Activated T-cell treated with anti-CD3 and anti-CD28 coated beads for 24 hours (primary cell): ENCODE measurements at places on chromosomes 12 and 14.

- no peak for DNase-seq
Measured at GRCh38 chr14:105742531-105742848, 216.1 kb downstream of the TMEM121 start.

GRCh38 chr14:77026166-77026929 is 2.2 kb downstream of the IRF2BPL start:
- no peak for DNase-seq

- no peak for DNase-seq
Measured at GRCh38 chr12:21941506-21942376, 515 bp upstream of the ABCC9 start.

GRCh38 chr14:83170165-83170564 is 1636.5 kb upstream of the SEL1L start:
- no peak for DNase-seq

GRCh38 chr12:96500693-96501092 is 11.3 kb downstream of the CFAP54 start:
- no peak for DNase-seq

DNA sequence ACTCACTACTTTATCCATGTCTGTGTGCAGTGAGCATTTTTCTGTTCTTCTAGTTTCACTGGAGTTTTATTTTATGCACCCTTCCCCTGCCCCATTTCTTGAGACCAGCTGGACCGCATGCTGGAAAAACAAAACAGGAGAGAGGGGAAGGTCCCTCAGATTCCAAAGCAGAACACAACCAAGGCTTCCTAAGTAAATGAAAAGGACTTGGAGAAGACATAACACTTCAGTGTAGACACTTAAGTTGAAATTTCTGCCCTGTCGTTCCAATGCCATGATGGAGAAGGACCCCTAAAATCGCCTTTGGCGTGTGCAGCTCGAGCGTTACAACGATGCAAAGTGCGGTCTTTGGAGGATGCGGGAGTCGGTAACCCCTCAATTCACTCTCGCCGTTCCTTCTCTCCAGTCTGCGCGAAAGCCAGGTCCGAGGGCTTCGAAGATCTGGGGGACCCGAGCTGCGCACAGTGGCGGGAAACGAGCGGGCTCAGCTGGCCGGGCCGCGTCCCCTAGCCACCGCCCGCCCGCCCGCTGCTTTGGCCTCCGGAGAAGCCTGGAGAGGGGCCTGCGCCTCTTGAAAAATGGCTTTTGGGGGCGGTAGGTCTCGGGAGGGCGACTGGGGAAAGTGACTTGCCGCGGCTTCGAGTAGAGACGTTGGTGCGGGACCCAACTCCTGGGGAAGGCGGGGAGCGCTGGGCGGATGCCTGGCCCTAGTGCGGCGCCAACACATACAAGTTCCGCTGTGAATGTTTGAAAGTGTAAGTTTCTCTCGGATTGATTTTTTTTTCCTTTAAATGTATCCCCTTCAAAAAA is 11.2 kb upstream of the HOXC13 start:
- no peak for DNase-seq

- DNase-seq = peak; percentile 64
Measured at GRCh38 chr12:44875954-44876543, at the start of gene NELL2. Gene NELL2 (minus strand): TSS chr12:44876315. CDS start chr12:44875869, 446 bp downstream.

GRCh38 chr12:123483602-123484248 is 25.8 kb downstream of the SNRNP35 start:
- DNase-seq = no peak

DNA sequence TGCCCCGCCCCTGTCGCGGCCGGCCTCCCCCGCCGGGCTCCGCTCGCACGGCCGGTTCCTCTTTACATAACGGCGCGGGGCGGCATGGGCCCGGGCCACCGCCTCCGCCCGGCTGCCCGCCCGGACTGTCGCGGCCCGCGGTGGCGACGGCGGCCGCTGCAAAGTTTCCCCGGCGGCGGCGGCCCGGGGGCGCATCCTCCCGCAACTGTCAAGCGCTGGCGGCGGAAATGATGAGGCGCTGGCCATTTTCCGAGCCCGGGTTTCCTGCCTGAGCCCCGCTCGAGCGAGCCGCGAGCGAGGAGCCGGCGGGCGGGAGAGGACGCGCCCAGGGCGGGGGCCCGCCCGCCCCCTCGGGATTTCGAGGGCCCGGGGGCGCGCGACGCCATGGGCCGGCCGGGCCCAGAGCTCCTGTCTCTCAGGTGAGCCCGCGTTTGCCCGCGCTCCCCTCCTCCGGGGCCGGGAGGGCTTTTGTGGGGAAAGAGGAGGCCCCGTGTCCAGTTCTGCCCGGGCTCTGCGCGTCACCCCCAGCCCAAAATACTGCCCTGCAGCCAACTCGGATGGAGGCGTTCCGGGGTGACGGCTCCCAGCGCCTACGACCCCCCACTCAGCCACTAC is at the start of gene SH2B3:
Gene SH2B3 (plus strand): TSS at position 65 of the 615 bp plus-strand sequence. CDS start 12,223 bp downstream, outside the sequence.
- DNase-seq = no peak

GRCh38 chr12:121182222-121182893 is 27.6 kb upstream of the P2RX4 start:
- DNase-seq = no peak

DNA sequence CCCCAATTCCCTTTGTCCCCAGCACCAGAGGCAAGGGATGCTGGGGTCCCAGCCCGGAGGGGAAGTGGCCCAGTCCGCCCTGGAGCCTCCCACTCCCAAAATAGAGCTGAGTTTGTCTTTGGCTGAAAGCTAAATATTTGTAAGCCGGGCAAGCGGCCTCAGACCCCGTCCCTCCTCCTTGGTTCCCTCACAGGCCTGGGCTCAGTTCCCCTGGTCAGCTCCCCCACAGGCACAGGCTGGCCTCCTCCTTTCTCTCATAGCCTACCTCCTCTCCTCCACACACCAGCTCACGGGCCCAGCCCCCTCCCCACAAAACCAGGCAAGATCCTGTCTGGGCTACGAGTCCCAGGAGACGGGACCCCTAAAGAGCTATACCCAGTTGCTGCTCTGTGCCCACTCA is 1.3 kb downstream of the SP7 start:
- DNase-seq = no peak

GRCh38 chr12:65123435-65124063 is 2.4 kb upstream of the WIF1 start:
- DNase-seq = no peak

DNA sequence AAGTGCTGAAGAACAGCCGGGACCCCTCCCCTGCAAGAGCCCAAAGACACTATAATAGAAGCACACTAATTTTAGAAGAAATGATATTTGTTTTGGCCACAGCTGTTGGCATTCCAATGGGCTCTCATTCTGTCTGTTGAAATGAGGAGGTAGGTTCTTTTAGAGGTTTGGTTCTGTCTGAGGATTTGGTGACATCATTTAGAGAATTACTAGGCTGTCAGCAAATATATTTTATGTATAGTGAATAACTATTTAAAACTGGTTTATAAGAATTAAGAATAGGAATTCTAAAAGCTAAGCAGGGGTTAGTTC is 200.7 kb upstream of the SLC38A2 start:
- DNase-seq = no peak

- no peak for DNase-seq
Measured at GRCh38 chr14:97446087-97446486, 648.9 kb downstream of the VRK1 start.

DNA sequence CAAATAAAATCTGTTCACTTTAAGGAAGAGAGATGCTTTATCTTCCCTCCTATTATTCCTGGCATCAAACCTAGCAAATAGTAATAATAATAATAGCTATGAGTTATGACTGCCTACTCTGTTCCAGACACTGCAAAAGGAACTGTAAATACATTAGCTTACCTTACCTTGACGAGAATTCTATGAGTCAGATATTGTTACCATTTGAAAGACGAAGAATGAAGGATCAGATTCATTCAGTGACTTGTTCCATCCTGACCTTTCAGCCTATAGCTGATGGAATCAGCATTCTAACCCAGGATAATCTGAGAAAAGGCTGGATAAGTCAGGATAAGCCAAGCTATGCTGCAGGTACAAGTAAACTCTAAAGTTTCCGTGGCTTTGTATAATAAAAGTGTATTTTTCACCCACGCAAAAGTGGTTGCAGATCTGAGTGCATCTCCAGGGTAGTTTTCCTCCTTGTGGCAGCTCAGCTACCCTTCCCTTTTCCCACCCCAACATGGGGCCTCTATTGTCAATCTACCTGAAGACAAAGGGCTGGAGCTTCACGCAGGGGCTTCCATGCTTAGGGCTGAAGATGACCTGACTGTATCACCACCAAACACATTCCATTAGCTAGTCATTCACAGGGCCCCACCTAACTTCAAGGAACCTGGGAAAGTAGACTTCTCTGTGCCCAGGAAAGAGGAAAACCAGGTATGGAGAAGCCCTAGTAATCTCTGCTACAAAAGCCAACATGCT is 57.2 kb upstream of the CCND2 start:
- no peak for DNase-seq

DNA sequence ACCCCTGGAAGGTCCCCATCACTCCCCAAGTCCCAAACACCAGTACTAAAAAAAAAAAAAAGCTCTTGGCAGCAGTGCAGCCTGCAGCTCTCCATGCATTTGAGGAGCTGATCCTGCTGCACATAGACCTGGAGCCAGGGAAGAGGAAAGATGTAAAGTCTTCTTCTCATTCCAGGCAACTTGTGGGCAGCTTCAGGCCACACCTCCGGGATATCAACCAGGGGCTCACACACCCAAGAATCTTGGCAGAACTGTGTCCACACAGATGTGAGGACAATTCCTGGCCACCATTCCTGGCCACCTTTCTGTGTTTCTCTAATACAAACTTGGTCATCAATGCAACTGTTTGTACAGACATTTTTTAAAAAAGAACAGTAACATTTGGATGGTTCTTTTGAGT is 72.7 kb downstream of the TMEM132C start:
- no peak for DNase-seq

DNA sequence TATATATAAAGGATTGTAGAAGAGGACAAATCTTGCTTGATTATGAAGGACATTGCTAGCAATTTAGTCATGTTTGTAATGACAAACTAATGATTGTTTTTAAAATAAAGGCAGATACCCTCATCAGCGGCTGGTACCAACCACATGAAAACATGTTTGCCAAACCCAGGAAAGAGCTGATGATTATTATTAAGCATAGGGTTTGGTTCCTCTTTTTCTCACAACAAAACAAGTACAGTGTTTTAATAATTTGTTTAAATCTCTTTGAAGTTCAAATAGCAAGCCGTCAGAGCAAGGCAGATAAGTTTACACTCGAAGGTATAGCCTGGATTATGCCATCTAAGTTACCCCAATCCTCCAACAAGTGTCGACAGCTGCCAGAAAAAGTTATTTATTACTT is 5.3 kb upstream of the SINHCAF start:
- no peak for DNase-seq

GRCh38 chr12:105040476-105040875 is 43.8 kb downstream of the ALDH1L2 start:
- DNase-seq = no peak

GRCh38 chr12:53107122-53107521 is 3.8 kb downstream of the SOAT2 start:
- DNase-seq = no peak

GRCh38 chr14:93861836-93862235 is 65.3 kb upstream of the FAM181A start:
- no peak for DNase-seq

DNA sequence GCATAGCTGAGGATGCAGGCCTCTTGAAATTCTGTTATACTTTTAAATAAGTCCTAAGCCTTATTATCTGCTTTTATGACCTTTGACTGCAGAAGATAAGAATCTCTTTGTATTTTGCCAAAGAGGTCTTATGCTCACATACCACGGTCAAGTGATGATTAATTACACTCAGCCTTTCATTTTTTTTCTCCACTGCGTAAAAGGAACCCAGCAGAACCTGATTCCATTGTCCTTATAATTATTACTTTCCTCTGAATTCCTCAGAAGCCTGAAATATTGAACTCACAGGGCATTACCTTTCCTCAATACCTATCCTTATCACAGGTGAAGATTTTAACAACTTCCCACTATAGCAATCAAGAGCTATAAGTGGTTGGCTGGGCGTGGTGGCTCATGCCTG is 498.7 kb upstream of the RPL10L start:
- DNase-seq = no peak

GRCh38 chr12:125417446-125417845 is 352.2 kb downstream of the AACS start:
- no peak for DNase-seq

DNA sequence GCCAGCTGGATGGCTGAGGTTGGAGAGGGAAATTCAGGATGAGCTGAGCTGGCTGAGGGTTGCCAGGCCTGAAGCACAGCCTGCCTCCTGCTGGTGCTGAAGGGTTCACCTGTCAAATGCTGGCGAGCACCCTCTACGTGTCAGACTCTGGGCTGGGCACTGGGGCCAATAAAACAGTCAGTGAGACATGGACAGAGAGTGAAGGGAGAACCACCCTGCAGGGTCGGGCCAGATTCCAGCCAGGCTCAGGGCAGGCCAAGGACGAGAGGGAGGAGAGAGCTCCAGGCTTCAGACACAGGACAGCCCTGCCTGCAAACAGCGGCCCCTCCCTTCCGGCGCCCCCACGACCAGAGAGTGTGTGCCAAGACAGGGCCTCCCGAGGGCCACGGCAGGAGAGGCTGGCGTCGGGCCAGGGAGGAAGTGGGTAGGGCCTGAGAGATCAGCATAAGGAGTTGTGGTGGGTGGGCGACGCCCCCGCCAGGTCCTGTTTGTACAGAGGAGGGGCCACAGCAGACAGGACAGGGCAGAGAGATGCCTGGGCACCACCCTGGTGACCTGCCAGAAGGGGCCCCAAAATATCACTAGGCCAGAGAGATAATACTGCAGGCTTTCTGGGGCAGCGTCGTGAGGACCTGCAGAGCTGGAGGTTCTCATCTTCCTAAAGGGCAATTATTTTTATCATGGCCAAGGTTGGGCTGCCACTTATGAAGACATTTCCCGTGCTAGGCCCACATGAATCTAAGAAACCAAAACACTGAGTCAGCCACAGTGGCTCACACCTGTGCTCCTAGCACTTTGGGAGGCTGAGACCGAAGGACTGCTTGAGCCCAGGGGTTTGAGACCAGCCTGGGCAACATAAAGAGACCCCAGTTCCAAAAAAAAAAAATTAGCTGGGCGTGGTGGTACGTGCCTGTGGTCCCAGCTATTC is 73.1 kb upstream of the GPR68 start:
- peak; percentile 67 for DNase-seq

- no peak for DNase-seq
Measured at GRCh38 chr12:58915634-58916033, 4.7 kb downstream of the LRIG3 start.

DNA sequence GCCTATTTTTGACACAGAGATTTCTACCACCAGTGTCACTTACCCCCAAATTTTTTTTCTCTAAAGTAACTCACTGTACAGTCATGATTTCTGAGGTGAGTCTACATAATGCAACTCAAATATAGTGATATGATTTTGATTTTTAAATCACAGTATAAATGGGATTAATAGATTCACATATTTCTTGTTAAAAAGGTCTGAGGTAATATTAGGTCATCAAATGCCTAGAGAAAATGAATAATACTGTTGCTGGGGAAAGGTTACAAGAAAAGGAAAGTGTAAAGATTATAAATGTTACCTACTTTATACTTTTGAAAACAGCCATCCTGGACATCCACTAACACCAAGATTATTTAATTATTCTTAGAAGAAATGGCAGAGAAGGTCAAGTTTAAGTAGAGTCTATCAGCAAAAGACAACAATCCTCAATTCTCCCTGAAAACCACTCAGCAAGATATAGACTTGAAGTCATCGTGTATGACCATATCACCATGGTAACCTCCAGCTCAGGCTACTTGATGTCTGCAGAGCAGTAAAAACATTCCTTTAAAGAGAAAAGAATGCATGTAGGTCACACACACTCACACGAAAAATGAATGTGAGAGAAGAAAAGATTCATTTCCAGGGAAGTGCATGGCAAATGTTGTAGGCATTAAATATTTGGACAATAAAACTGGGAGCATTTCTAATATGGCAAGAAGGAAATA is 58.7 kb downstream of the CCDC59 start:
- DNase-seq = no peak
